ENCODE measurements at places on chromosomes 7 and 10. TPM values are rescaled to one million over a fixed set of nuclear protein-coding genes. Genes with fewer than 3 reads are reported as not detected.

The OPN1SW gene
- total RNA-seq, result 2.8 TPM

The THSD7A gene
- not detected for total RNA-seq

The CPVL gene
- total RNA-seq, result 0.62 TPM

The MYOF gene
- 249 TPM for total RNA-seq

- DNase-seq, result no peak
Measured at GRCh38 chr7:35894721-35895120, 93.9 kb downstream of the SEPTIN7 start.

GRCh38 chr7:55060636-55061022 lies 41.8 kb downstream of the EGFR start:
- DNase-seq, result no peak

- DNase-seq, result no peak
Measured at GRCh38 chr7:88775838-88776237, 16.3 kb downstream of the ZNF804B start.

- peak; percentile 86 for DNase-seq
Measured at GRCh38 chr7:113774182-113774807, 144.5 kb downstream of the PPP1R3A start.

DNA sequence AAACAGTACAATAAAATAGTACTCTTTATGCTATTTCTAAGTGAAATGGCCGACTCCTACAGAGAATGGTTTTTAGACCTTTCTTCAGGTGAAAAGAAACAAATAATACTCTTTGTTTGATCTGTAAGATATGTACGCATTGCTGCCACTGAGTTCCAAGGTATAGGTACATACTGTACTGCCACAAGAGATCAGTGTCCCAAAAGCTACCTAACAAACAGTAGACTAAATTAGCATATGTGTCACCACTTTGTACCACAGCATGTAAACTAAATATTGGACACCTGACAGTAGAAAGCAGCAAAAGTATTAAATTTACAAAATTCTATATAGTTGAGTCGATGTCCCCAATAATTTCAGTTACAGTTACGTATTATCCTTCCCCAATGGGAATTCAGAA lies 14.4 kb downstream of the MTPN start:
- DNase-seq, result no peak

- DNase-seq, result no peak
Measured at GRCh38 chr7:39703144-39703543, 79.8 kb downstream of the RALA start.

- DNase-seq, result no peak
Measured at GRCh38 chr7:73896454-73896853, 35.5 kb downstream of the TMEM270 start.

DNA sequence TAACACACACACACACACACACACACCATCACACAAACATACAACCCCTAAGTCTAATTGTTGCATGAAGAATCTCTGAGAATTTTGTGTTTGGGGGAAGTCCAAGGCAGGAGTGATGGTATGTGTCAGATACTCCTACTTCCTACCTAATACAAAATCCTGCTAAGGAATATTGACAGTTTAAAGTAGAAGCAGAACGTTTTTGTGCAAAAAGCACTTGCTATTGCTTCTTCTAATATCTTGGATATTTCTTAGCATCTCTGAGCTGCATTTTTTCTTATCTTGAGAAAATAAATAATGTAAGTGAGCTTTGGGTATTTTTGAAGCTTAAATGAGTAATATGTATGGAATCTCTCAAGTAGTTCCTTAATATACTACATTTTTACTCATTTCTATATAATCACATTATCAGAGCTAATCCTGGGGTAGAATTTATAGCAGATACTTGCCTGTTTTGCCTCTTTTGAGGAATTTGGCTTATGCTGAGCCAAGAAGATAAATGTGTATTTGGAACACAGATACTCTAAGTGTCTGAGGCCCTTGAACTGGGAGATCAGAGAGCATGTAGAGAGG lies 212.3 kb downstream of the DKK1 start:
- no peak for DNase-seq

DNA sequence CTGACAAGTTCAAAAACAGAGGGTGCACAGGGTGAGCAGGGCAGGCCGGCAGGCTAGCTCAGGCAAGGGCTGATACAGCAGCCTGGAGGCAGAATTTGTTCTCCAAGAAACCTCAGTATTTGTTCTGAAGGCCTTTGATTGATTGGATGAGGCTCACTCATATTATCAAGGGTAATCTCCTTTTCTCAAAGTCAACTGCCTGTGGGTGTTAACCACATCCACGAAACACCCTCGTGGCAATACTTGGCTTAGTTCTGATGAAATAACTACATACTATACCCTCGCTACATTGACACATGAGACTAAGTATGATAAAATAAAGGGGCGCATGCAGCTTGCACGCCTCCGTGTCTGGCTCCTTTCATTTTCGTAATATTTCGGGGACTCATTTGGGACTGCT lies 4.4 kb upstream of the PPP2R2D start:
- DNase-seq, result no peak

GRCh38 chr10:80485946-80486764 lies 32.0 kb downstream of the TSPAN14 start:
- DNase-seq, result no peak

DNA sequence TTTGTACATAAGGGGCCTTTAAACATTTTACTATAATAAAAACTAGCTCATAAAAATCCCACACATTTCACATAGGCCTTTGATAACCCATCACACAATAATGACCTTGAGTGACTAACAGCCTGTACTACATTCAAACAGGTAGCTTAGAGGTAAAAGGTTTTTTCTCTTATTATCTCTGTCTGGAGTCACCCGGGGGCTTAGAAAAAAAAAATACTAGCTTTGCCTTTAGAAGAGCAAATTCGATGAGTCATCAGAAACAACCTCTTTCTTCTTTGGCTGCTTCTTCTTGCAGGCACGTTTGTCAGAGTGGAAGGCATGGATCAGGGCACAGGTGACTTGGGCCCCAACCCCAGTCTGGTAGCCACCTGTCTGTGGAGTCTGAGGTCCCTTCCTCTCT lies 43.4 kb upstream of the ADO start:
- DNase-seq, result no peak
